ENCODE measurements at places on chromosomes 4 and X.

GRCh38 chrX:41066969-41067368, 18.3 kb upstream of the USP9X start:
- DNase-seq, result no peak

DNA sequence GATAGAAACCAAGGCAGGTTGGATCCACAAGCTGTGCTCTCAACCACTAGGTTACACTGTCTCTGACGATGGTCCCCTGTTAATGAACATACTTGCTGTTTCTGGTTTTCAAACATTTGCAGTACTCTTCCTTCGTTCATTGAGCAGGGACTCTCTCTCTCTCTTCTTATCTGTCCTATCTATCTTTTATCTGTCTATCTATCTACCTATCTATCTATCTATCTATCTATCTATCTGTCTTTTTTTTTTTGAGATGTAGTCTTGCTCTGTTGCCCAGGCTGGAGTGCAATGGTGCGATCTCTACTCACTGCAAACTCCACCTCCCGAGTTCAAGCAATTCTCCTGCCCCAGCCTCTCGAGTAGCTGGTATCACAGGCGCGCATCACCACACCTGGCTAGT, 9.4 kb upstream of the CT47C1 start:
- no peak for DNase-seq

DNA sequence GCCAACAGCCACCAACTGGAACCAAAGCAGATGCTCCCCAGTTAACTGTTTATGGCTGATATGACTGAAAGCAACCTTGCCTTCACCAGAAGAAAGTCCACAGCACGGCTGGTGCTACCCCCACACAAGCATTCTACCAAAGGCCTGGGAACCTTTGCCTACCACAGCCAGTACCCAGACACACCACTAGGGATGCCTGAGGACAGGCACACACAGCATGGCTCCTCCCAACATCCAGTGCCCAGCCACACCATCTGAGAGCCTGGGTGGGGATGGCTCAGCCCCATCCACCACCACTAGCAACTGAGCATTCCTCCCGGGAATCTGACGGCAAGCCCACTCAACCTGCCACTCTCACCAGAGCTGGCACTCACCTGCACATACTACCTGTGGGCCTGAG, 178.6 kb downstream of the SLC7A11 start:
- DNase-seq, result no peak

DNA sequence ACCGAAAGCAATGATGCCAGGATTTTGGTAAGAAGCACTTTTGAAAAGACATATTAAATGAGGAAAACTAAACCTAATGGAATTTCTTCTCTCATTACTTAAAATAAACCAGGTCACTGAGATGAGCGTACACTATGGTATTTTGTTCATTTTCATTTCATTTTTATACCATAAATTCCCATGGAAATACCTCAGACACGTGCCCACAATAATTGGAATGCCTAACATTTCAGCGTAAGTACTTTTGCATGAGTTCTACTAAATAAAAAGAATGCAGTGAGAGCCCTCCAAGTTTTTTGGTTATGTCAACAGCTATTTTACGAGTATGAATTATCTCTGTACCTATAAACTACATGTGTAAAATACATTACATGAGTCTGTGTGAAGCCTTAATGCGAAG, 3.2 kb downstream of the CAMK2D start:
- no peak for DNase-seq

- DNase-seq, result no peak
Measured at GRCh38 chrX:95860127-95860526, 824.5 kb upstream of the DIAPH2 start.

All from CD4-positive, alpha-beta T cell treated with Interferon gamma for 1 hour (primary cell).